ENCODE measurements at places on chromosomes 16 and 17.

- no peak for DNase-seq
These were observed 36.1 kb upstream of the MRC2 start for GRCh38 chr17:62591333-62591732.

DNA sequence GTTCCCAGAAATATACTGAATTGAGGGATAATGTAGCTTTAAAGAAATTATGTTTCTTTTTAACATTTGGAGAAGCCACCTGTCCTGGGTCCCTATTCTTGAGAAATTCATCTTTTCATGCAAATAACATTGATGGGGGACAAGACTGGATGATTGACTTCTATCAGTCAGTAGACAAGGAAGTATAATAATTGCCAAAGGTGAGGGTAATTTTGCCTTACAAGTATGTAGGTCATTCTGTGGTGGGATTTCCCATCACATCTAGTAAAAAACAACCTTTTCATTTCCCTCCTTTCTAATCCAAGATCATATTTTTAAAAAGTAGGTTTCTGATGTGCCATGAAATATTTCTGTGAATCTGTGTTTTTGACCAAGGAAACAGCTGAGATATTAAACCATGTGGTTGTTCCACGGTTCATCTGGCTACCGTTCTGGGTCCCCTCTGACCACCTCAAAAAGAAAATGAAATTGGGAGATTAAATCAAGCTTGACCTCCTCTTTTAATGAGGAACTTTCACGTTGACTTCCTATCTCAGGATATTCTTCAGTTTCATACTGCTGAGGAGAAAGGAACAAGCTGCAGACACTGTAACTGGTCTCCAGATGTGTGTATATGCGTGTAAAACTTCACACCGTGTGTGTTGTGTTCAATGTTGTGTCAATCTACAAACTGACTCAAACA is 138.6 kb downstream of the MAP2K6 start:
- DNase-seq: no peak

GRCh38 chr16:87051526-87052320 is 265.5 kb downstream of the C16orf95 start:
- no peak for DNase-seq

- DNase-seq: no peak
These were observed 14.6 kb downstream of the ANKRD40 start for GRCh38 chr17:50693036-50693682.

- no peak for DNase-seq
These were observed 71.0 kb upstream of the DOC2B start for GRCh38 chr17:252456-252855.

DNA sequence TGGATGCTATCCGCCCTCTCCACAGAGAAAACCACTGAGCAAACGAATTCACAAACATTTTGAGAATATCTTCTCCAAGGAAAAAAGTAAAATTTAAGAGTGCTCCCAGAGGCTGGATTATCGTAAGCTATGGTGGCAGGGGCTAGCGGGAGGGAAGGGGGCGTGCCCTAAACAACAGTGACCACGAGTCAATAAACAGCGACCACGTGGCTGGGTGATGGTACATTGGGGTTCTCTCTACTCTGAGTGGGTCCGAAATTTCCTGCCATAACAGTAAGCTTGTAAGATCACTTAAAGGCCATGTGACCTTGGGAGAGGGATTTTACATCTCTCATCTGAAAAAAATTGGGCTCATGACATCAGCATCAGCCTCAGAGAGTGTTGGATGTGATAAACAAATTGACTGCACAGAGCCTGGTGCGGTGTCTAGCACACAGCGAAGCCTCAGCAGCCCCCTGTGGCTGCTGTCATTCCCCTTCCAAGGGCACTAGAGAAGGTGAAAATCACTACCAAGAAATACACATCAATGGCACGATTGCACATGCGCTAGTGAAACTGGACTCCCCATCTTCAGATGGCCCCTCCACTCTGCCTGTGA is 213.2 kb downstream of the XYLT1 start:
- no peak for DNase-seq

DNA sequence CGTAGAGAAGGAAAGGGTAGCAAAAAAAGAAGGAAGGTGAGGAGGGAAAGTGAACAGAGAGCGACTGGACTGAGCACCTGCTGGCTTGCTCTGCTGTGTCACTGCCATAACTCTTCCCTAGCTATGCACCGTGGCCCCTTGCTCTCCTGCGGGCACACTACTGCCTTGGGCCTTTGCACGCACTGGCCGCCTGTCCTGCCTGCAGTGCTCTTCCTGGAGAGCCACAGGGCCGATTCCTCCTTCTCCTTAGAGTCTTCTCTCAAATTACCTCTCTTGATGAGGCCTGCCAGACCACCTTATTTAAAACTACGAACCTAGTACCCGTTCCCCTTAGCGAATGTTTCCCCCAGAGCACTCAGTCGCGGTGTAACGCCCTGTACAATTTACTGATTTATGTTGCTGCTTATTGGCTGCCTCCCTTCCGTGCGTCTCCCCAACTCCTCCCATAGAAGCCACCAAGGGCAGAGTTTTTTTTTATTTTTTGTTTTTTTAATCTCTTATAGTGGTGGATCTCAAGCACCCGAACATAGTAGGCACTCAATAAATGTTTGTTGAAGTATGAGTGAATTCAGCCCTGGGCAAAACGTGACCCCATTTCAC is 70.3 kb downstream of the RAI1 start:
- no peak for DNase-seq

- DNase-seq: no peak
These were observed 85.7 kb downstream of the NCOR1 start for GRCh38 chr17:16129441-16130205.

GRCh38 chr17:76414334-76415295 is 30.2 kb downstream of the SPHK1 start:
- no peak for DNase-seq

GRCh38 chr16:21647562-21648164 is 4.7 kb downstream of the IGSF6 start:
- DNase-seq: no peak

DNA sequence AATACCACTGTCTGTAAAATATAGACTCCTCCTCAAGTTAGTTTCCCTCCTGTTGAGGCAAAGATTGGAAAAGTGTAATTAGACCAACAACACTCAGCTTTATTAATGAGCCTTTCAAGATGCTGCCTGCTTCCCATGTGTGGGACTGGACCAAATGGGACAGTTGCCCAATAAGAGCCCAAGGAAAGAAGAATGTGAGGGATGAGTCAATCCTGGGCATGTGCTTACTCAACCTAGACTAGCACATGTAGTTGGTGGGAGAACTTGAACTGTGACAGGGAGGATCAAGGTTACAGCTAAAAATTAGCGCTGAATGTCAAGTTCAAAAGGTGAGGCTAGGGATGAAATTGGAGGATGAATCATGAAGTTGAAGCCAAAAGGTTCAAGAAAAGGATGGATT is 435.5 kb downstream of the CA10 start:
- DNase-seq: no peak

- no peak for DNase-seq
These were observed 417.1 kb downstream of the TMEM114 start for GRCh38 chr16:8173111-8173644.

- no peak for DNase-seq
These were observed 330.0 kb upstream of the PMFBP1 start for GRCh38 chr16:72501739-72502593.

DNA sequence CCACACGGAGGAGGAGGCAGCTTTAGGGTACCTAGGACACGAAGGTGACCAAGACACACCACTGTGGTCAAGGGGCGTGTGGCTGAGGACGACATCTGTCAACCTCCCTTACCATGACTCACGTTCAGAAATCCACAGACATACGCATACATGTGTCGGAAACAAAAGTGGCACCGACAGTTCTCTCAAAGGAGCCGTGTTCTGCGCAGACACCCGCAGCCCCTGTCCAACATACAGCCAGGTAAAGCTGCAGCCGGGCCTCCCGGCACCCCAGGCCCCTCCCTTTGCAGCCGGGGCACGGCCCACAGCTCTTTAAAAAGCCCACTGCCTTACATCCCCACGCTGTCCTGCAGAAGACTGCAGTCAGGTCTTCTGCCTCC is 40.5 kb upstream of the KLHDC4 start:
- no peak for DNase-seq

DNA sequence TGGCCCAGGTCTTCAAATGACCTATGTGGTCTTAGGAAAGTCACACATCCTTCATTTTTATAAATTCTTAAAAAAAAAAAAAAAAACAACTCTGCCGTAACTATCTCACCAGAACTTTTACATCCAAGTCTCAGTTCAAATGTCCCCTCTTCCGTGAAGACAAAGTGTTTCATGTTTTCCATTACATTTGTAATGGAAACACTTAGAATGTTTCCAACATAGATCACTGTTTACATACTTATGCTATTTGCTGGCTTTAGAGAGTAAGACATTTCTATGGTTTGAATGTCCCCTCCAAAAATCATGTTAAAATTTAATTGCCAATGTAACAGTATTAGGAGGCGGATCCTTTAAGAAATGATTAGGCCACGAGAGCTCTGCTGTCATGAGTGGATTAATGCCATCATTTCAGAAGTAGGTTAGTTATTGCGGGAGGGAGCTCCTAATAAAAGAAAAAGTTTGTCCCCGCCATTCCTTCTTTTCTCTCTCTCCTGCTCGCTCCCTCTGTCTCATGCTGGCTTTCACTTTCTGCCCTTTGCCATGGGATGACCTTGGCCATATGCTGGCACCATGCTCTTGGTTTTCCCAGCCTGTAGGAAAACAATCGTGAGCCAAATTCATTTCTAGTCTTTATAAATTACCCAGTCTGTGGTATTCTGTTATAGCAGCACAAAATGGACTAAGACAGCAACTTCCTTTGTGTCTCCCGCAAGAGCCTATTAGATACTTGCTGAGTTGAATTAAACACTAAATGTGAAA is 887.8 kb upstream of the SOX9 start:
- no peak for DNase-seq

Data from HS-5 (cell line).